ENCODE measurements at places on chromosomes 13 and 19.

DNA sequence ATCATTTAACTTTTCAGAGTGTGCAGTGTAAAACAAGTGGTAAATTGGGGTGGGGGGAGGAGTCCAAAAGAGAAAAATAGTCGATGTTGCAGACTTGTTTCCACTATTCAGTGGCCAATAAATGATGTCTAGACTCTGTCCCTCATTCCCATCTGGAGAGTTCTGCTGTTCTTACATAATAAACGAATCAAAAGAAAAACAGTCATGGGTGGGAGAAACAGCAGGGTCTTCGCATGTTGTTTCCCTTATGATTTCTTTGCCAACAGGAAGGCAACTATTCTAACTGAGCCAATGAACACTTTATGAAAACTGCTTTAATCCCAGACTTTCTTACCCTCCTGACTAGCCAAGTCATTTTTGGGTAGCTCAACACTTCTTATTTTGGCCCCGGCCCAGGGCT lies 615.5 kb downstream of the FGF9 start:
- DNase-seq: no peak

- DNase-seq: no peak
Observed at GRCh38 chr19:4721196-4721595, 2.4 kb downstream of the DPP9 start.

GRCh38 chr13:39148513-39148961 lies 110.3 kb downstream of the NHLRC3 start:
- DNase-seq: peak; percentile 4

- no peak for DNase-seq
Observed at GRCh38 chr13:34942732-34943435, 814 bp downstream of the NBEA start.

DNA sequence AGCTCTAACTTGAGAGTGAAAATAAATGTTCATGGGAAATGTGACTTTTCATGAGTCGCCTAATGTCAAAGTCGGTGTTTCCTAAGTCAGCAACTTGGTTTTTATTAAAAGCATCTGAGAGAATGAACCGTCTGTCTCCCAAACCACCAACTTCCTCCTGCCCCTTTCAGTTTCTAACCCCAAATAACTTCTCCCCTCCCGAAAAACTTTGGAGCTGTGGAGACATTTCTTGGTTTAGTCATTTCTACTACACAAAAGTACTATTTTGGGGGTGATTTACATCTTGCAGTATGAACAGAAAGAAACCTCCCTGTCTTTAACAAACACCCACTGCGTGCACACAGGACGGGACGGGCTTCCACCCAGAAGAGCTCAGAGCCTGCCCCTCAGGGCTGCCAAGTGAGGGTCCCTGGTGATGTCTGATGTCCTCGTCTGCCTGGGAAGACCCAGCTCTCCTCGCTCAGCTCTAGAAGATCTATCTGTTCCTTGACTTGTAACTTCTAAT lies 65.0 kb downstream of the RASA3 start:
- peak; percentile 91 for DNase-seq

DNA sequence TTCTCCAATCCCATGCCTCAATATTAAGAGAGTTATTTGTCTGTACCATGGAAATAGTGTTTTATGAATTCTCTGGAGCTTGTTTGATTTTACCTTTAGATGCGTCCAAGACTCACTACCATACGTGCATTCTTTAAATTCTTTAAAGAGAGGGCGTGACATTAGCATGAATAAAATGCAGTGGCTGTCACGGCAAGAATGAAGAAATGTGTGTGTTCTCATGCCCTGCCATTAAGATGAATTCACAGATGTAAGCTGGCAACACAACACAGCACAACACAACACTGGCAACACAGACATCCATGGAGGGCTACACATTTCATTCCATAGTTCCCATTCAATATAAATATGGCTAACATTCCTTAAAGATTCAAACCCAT lies 213.4 kb downstream of the ENOX1 start:
- DNase-seq: no peak

- no peak for DNase-seq
Observed at GRCh38 chr13:34762312-34762711, 179.8 kb upstream of the NBEA start.

GRCh38 chr13:48116808-48117207 lies 21.9 kb upstream of the MED4 start:
- DNase-seq: no peak

DNA sequence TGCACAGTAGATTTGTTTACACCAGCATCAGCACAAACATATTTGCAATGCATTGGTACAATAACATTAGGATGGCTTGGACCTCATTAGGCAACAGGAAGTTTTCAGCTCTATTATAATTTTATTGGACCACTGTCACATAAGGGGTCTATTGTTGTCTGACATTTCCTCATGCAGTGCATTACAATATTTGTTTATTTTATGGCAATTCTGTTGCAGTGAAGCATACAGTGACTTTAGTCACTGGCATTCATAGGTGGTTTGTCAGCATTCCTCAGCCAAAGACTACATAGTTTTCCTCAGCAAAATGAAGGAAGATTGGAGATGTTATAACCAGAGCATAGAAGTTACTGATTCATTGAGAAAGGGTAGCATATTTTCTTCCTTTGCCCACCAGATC lies 1732.9 kb downstream of the PCDH9 start:
- DNase-seq: no peak

DNA sequence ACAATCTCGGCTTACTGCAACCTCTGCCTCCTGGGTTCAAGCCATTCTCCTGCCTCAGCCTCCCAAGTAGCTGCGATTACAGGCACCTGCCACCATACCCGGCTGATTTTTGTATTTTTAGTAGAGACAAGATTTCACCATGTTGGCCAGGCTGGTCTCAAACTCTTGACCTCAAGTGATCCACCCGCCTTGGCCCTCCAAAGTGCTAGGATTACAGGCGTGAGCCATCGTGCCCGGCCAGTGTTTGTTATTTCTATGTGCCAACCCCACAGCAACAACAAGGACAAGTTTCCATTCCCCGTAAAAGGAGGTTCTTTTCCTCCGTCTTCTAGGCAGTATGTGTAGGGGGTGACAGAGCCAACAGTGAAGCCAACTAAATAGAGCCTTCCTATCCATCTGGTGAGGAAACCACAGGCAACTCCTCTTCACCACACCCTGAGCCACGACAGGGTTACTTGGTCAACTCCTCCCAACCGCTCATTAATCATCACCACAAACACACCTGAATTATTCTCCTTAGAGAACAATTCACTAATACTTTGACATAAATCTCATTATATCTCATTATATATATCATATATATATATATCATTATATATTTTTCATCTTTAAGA lies 25.5 kb downstream of the FOXO1 start:
- no peak for DNase-seq

- peak; percentile 70 for DNase-seq
Observed at GRCh38 chr19:3607303-3608078, 816 bp upstream of the TBXA2R start.

DNA sequence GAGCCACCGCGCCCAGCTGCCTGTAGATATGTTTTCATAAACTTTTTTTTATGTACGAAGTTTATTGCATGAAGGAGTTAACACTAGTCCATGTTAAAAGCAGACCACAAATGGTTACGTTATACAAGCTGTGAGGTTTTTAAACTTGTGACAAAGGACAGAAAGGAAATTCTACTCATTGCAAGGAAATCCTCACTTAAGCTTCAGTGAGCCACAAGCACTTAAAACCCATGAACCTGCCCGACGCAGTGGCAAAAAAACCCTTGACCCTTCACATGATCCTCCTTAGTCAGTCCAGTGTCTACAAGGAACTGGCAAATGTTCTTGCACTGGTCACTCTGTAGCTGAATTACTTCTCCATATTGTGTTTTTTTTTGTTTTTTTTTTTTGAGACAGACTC lies 4.2 kb downstream of the MPND start:
- DNase-seq: peak; percentile 85

- peak; percentile 59 for DNase-seq
Observed at GRCh38 chr19:6588508-6589345, 2.2 kb downstream of the CD70 start.

GRCh38 chr13:21054313-21054712 lies 7.1 kb downstream of the LATS2 start:
- no peak for DNase-seq

DNA sequence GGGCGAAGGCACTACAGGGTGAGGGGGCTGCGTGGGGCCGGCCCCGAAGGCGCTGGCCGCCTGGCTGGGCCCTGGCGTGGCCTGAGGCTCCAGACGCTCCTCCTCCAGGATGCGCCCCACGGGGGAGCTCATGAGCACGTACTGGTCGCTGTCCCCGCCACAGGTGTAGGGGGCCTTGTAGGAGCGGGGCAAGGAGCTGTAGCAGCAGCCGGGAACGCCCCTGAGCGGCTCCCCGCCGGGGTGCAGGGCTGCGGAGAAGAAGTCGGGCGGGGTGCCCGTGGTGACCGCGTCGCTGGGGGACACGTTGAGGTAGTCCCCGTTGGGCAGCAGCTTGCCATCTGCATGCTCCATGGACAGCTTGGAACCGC lies 3.0 kb downstream of the IRS2 start:
- DNase-seq: no peak

DNA sequence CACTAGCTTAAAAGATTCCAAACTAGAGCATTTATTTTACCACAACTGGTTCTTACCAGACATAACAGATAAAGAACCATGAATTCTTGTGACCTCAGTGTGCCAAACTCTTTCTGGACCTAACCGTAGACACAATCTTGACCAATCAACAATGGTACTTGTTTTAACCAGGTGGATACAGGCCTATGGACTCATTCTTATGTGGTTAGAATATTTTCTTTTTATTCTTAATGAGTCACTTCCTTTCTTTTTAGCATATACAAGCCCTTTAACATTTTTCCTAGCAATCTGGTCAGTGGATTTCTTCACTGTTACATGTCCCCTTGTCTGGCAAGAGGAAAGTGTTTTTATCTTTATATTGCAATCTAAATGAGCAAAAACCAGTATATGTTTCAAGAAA lies 792.1 kb upstream of the SPRY2 start:
- no peak for DNase-seq

DNA sequence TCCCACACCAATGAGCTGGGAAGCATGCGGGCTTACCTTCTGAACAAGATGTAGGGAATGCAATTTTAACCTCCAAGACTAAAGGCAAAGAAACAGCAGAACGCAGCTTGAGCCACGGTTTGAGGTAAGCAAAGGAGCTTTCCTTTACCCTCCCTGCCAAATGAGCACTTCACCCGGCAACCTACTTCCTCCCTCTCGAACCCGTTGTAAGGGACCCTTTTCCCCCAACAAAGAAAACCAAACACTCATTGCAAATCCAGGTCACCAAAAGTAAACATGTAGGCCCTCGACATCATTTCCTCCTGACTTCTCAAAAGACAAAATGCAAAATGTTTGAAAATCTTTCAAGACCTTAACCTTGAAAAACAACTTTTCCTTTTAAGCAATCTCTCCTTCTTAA lies 65.3 kb downstream of the ABCC4 start:
- no peak for DNase-seq

- no peak for DNase-seq
Observed at GRCh38 chr19:46393456-46394401, 19.6 kb downstream of the CCDC8 start.

DNA sequence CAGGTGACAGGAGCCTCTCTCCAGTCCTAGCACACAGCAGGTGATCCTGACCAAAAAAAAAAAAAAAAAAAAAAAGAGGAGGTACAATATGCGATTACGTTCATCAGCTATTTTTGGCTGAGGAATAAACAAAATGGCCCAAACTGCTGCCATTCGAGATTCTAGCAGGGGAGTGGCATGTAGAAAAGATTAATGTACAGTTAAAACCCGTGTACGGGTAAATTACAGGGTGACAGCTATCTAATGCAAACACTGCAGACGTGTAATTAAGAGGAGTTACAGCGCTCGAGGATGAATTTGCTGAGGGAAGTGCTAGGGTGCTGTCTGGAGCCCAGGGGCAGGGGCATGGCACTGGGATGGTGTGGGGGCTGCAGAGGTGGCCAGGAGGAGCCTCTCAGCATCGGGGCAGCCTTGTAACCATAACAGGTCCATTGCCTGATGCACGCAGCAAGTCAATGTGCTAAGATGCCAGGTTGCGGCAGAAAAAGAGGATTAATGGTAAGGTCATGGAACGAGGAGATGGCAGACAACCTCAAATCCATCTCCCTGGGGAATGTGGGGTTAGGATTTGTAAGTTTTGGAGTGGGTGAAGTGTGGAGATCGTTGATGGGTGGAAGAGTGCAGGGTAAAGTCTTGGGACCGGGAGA lies 17.4 kb downstream of the CHST8 start:
- DNase-seq: no peak

DNA sequence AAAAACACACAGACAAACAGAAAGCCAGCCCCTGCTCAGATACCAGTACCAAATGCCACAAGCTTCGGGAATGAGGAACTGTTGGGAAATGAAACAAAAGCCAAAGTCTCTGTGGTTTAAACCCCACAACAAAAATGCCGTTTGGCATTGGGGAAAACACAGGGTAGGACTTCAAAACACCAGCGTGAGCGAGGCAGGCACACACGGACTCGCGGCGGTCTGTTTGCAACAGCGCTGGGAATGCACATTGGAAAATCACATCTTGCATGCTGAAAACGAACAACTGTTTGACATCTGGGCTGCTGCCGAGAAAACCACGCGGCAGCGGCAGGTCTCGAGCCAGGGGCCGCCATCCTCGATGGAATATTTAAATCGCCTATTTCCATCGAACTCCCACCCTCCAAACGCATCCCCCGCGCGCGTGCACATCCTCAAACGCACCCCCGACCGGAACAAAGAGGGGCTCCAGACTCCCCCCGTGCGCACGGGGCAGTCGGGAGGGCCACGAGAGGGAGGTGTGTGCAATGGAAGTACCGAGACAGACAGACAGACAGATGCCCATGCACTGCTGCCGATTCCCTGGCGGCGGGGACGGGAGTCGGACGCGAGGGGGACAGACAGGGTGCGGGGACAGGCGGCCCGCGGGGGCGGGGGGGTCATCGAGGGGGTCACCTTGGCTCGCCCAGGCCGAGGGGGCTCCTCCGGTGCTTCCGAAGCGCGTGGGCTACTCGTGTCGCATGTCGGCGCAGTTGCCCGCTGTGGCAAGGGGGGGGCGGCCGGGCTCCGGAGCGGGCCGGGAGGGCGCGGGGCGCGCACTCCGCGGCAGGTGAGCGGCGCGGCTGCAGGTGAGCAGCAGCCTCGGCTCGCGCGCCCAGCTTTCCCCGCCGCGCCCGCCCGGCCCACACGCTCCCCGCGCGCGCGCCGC lies at the start of gene GPR12:
GPR12 (minus strand) TSS at position 880 of the 925 bp plus-strand sequence. CDS start 959 bp downstream, outside the sequence.
- DNase-seq: peak; percentile 35

DNA sequence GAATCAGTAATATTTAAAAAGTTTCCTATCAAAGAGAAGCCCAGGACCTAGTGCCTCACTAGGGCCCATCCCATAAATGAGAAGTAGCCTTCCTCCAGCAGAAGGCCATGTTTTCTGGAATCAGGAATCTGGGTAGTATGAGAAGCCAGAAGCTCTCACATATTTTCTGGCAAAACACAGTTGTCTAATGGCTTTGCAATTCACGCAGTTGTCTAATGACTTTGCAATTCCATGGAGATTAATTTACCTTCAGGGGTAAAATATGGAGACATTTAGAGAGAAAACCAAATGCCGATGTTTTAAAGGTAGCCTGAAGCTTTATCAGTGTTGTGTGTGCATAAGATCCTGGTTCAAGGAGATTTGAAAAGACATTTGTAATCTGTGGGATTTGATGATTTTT lies 29.8 kb upstream of the SIAH3 start:
- no peak for DNase-seq

- DNase-seq: peak; percentile 79
Observed at GRCh38 chr13:51844862-51845573, at the start of gene TMEM272. TMEM272 (minus strand) TSS chr13:51845177; CDS start chr13:51838530, 6,647 bp downstream.
